ENCODE measurements at places on chromosomes 1 and 21. TPM values are rescaled to one million over a fixed set of nuclear protein-coding genes. Genes with fewer than 3 reads are reported as not detected.

Gene SGIP1
- 0.11 TPM for total RNA-seq

Gene SLAMF6
- total RNA-seq = not detected

Gene CELA2B
- total RNA-seq = not detected

Gene CELA3A
- total RNA-seq = not detected

Gene SH2D2A
- total RNA-seq = 1.2 TPM

Gene LCE2C
- total RNA-seq = not detected

Gene HORMAD1
- total RNA-seq = not detected
